ENCODE measurements at places on chromosomes 4 and X. TPM values are rescaled to one million over a fixed set of nuclear protein-coding genes. Genes with fewer than 3 reads are reported as not detected.

DNA sequence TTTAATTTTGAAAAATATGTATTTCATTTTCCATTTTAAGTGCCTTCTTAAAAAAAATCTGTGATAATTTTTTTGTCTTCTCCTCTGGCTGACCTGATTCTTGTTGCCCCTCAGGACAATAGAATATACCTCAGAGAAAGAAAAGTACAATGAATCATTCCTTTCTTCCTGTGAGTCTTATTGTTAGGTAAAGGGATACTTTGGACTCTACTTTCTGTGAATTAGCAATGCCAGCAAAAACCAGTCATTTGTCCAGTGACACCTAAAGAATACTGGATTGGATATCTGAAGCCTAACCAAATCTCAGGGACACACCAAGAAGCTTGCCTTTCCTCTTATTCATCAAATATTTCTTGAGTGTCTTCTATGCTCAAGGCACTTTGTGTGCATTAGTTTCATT lies 102.1 kb downstream of the AREG start:
- no peak for DNase-seq

- DNase-seq: peak; percentile 60
Observed at GRCh38 chr4:110196871-110197528, 1.4 kb downstream of the ELOVL6 start.

- peak; percentile 14 for DNase-seq
Observed at GRCh38 chr4:34950926-34951325, 1293.4 kb downstream of the ARAP2 start.

DNA sequence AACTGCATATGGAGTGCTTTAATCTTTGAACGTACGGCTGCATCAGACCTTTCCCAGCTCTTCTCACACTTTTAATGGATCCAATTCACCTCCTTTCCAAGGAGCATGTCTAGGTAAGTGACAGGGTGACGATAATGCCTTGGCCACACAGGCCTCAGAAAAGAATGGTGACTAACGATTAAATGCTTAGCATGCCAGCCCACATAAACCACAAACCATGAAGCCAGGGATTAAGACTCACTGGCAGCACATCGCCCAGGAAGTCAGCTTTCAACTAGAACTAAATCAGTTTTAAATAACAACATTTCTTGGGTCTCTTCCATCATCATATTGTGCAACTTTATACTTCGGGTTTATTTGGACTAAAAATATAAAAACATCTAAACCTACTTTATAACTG lies 28.7 kb downstream of the INPP4B start:
- DNase-seq: no peak

- no peak for DNase-seq
Observed at GRCh38 chr4:74543983-74544382, 99.0 kb downstream of the AREG start.

GRCh38 chrX:144918936-144919335 lies 328.4 kb upstream of the SPANXN1 start:
- DNase-seq: no peak

- DNase-seq: no peak
Observed at GRCh38 chr4:11628093-11628725, 199.5 kb upstream of the HS3ST1 start.

DNA sequence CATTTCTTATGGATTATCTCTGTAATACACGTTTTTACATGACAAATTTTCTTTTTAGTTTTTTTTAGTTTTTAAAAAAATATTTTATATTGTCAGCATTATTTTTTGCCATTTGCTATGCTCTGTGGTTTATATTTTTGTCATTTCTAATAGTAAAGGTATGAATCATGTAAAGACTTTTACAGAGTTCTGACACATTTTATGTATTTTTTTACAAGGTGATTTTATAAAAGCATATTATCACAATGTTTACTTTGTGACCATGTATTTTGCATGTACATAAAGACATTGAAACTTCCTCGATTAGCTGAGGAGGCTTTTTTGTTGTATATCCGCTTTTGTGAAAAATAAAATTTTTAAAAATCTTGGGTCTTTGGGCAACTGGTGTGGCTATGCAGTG lies 1705.1 kb downstream of the PCDH7 start:
- DNase-seq: no peak

DNA sequence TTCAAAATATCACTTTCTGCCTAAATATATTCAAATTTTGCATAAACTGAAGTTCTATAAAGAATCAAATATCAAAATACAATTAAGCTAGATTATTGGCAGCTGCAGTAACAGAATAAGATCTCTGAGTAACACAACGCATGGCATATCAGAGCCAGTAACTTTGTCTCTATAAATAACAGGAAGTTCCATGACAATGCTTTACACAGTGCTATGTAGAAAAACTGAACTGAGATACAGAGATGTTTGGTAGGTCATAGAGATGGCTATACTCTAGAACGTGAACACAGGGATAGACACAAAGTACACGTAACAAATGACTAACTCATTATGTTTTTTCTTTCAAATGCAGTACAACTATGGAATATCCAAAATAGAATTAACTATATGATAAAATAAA lies 18.2 kb downstream of the UBE2D3 start:
- DNase-seq: no peak

GRCh38 chr4:29307755-29308154 lies 1412.4 kb upstream of the PCDH7 start:
- DNase-seq: no peak

GRCh38 chr4:90498175-90498574 lies 371.0 kb downstream of the CCSER1 start:
- DNase-seq: no peak

DNA sequence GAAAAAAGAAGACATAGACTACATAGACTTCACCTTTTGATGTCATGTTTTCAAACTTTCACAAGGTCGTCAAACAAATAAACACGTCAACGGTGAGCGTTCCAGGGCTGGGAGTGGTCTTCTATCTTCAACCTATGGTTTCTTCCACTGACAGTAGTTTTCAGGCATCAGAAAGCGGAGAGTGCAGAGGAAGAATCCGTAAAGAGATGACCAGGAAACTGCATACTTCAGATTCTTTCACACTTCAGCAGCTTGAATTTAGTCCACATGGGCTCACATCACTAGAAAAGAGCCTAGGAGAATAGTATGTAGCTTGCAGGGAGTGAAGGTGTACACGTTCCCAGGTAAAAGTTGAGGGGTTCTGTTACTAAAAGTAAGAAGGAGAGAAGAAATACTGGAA lies 58.5 kb downstream of the NPY1R start:
- DNase-seq: no peak

GRCh38 chr4:17511509-17511949 lies 361 bp downstream of the QDPR start:
- no peak for DNase-seq

GRCh38 chrX:100085846-100086245 lies 324.2 kb downstream of the PCDH19 start:
- no peak for DNase-seq

GRCh38 chrX:29488919-29489318 lies 726.4 kb upstream of the MAGEB2 start:
- no peak for DNase-seq

- DNase-seq: no peak
Observed at GRCh38 chrX:112527903-112528302, 151.8 kb downstream of the LHFPL1 start.

DNA sequence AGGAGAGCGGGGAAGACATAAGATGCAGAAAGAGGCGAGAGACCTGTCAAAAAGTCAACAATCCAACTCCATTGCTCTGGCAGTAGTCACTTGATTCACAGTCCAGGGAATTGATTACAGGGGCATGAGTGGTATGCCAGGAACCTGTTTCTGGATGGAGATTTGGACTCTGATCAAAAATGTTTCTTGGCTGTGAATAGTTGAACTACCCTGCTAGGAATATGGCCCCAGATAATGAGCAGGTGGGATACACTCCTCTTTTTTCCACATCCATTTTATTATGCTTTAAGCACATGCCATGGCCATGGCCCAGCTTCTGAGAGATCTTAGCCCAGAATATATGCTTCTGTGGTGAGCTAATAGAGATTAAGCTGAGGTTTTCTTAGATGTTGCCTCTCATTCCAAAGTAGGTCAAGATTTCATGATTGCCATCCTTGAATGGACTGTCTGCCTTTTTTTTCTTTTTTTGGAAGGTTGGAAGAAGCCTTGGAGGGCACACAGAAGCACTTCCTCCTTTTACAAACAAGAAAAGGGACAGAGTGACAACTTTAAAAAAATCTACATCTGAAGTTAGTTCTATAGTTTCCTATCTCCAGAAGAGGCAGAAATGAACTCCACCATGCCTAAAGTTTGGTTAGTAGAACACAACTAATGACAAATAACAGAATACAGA lies 121.9 kb downstream of the KIT start:
- no peak for DNase-seq

DNA sequence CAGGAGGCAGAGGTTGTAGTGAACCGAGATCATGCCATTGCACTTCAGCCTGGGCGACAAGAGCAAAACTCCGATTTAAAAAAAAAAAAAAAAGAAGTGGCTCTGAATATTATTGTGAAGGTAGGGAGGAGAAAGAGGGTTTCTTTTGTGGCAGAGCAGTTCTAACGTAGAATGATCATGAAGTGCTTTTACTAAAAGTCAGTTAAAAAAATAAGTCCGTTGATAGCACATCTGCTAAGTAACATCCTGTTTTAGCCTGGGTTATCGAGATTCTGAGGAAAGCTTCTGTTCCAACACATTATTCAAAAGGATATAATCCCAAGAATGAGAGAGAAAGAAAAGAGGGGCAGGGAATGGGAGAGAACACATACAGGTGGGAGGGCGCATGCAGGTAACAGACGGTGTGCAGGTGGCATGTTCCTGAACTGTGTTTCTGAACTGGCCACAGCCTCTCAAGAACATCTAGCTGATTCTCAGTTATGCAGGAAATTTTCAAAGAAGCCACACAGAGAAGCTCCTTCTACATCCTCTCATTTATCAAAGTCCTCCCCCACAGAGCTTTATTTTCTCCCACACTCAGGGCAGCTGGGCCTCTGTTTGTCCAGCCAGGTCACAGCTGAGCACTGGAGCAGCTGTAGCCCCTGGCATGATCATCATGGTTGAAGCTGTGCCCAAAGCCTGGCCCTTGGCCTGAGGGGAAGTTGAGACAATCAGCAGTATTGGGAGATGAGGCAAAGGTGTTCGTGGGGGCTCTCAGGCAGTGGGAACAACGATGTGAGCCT lies 342.3 kb downstream of the ZNF674 start:
- DNase-seq: peak; percentile 22

DNA sequence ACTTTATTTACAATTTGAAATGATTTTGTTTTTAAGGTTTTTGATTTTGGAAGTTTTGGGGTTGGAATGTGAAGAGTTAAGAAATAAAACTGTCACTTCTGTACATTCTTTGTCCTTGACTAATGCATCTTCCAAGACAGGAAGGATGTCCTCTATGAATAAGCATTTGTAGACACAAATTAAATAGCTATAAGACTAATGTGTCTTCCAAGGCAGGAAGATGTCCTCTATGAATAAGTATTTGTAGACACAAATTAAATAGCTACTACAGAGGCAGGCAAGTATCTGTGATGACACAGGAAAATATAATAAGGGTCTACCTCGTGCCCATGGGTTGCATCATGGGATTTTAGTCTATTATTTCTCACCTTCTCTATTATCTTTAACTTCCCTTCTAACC lies 14.5 kb downstream of the PRSS48 start:
- DNase-seq: no peak

- no peak for DNase-seq
Observed at GRCh38 chr4:183553601-183554345, 48.9 kb downstream of the ING2 start.

DNA sequence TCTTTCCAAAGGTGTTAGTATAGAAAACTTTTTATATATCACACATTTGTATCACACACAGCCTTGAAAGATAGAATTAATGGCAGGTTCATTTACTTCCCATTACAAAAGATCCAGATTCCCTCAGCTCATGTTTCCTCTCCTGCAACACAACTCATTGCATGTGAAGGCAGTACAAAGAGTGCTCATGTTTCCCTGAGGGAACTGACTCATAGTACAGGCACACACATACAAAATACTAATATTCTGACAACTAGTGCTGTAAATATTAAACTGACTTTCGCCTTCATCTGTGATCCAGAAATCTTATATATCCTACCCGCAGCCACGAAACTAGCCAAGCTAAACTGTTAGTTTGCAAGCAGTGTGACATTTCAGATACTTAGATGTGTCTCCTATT lies 819.8 kb upstream of the PCDH7 start:
- DNase-seq: no peak

DNA sequence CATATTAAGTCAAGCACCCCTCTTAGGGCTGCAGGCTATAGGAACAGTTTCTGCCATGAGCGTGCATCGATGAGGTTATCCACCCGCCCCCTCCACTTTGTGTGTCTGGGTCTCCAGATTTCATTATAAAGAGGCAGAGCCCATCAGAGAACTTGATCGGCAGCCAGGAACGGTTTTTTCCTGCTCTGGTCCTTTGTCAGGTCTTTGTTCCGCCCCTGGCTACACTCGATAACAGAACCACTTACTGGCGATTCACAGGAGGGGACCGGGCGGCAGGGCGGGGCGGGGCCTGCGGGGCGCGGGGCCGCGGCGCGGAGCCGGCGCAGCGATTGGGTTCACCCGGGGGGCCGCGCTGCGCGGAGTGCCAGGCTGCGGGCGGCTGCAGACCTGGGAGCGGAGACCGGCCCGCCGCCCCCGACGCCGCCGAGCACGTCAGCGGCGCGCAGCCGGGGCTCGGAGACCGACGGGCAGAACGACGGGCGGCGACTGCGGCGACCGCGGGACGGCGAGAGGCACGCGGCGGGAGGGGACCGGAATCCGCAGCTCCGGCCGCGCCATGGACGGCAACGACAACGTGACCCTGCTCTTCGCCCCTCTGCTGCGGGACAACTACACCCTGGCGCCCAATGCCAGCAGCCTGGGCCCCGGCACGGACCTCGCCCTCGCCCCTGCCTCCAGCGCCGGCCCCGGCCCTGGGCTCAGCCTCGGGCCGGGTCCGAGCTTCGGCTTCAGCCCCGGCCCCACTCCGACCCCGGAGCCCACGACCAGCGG lies at the start of gene SLC10A4:
Gene SLC10A4, plus strand, starts transcription at position 338 of the 771 bp plus-strand sequence. Its CDS starts 219 bp downstream, at position 557.
- no peak for DNase-seq

- no peak for DNase-seq
Observed at GRCh38 chr4:39068907-39069306, 6.9 kb downstream of the KLHL5 start.

- DNase-seq: no peak
Observed at GRCh38 chrX:48957477-48957826, at the start of gene OTUD5. Gene OTUD5 (minus strand): TSS chrX:48957607. CDS start chrX:48957570, 37 bp downstream.

GRCh38 chrX:12890467-12890866 lies 16.0 kb upstream of the TLR8 start:
- DNase-seq: no peak

- DNase-seq: no peak
Observed at GRCh38 chr4:77089866-77090265, 14.1 kb upstream of the CCNI start.

Gene CTAG2
- not detected for polyA plus RNA-seq

Gene PDCL2
- not detected for polyA plus RNA-seq

Gene CT45A6
- polyA plus RNA-seq: not detected

Gene SMIM43
- 0.62 TPM for polyA plus RNA-seq

Gene BEX2
- 73.1 TPM for polyA plus RNA-seq

Gene AFM
- 10.8 TPM for polyA plus RNA-seq

Gene IL15
- polyA plus RNA-seq: 3.0 TPM

Gene GAGE12J
- polyA plus RNA-seq: not detected

Gene TCEAL2
- 20.6 TPM for polyA plus RNA-seq

Gene TMSB15C
- 10.3 TPM for polyA plus RNA-seq

Gene PAGE1
- polyA plus RNA-seq: not detected

Gene OTUD5
- 60.7 TPM for polyA plus RNA-seq

Gene MOSPD2
- 29.2 TPM for polyA plus RNA-seq

Data from renal cortex interstitium (tissue), 15 donors.